AG08395 (cell line): ENCODE measurements at places on chromosomes 3 and 15.

DNA sequence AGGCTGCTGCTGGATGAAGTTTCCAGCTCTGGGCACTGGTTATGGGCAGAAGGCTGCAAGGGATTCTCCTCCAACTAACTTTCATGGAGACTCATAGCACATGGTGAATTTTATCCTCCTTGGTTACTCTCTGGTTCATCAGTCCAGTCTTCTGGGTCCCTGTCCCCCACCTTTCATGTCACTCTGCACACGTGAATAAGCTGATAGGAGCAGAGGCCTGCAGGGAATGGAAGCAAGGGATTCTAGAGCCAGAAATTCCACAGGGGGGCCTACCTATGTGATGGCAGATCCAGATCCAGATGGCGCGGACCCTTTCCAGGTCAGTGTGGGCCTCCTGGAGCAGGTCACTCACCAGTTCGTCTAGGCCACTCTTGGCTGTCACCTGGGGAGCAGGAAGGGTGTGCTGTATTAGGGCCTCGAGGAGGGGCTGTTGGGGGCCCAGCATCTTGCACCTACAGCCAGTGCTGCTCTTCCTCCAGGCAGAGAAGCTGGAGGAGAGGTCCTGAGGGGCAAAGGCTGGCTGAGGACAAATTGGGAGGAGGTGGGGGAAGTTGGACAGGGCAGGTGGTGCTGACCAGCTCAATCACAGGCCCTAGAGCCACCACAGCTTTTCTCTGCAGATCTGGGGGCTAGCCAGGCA is 30.2 kb downstream of the KY start:
- DNase-seq = no peak

- DNase-seq = no peak
These were observed 12.6 kb downstream of the KPNA1 start for GRCh38 chr3:122502139-122502538.

DNA sequence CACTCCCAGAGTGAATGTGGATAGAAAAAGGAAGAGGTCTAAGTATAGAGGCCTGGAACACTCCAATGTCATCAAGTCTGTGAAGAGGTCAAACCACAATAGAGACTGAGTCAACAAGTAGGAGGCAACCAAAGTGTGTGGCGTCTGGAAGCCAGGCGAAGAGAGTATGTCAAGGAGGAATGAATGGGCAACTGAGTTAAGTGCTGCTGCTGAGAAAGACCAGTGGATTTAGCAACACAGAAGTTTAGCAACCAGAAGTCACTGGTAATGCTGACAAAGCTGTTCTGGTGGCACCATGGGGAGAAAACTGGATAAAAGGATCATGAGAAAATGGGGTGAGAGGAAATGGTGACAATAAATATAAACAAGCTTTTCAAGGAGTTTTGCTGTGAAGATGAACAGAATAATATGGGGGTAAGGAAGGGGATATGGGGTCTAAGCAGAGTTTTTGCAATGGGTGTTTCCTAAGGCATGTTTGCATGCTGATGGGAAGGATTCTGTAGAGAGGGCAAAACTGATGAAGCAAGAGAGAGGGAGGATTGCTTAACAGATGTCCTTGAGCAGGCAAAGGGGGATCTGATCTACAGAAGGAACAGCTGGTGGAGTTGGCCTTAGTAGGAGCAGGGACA is 38.4 kb downstream of the PCOLCE2 start:
- peak; percentile 84 for DNase-seq

GRCh38 chr3:8579096-8579495 is 65.5 kb downstream of the SSUH2 start:
- DNase-seq = no peak

- DNase-seq = peak; percentile 67
These were observed 46.1 kb downstream of the BTD start for GRCh38 chr3:15647611-15648167.

- DNase-seq = peak; percentile 25
These were observed 227.6 kb downstream of the NECTIN3 start for GRCh38 chr3:111299192-111299615.

DNA sequence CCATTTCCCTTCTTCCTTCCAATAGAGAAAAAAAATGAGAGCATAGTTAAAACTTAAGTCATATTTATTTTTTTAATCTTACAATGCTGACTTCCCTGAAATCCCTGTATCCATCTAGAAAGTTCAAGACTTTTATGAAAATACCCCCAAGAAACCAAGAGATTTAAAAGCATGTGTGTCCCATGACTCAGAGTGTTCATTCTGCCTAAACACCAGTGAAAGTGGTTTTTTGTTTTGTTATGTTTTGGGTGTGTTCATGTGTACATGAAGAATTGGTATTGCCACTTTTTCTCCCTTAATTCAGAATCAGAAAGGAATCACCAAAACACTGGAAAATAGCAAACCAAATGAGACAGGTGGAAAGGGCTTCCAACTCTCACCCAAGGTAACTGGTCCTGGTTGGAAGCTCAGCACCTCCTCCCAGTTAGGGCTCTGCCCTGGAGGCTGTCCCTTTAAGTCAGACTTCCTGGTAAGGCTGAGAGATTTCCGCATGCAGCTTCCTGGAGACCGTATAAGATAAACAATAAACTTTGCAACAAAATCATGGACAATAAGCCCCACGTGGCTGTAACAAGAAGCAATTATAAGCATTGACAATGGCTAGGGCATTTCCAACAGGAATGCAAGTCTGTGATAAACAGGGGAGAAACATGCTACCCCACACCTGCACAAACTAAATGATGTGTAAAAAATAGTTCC is 121.9 kb upstream of the ARHGEF3 start:
- DNase-seq = peak; percentile 21

DNA sequence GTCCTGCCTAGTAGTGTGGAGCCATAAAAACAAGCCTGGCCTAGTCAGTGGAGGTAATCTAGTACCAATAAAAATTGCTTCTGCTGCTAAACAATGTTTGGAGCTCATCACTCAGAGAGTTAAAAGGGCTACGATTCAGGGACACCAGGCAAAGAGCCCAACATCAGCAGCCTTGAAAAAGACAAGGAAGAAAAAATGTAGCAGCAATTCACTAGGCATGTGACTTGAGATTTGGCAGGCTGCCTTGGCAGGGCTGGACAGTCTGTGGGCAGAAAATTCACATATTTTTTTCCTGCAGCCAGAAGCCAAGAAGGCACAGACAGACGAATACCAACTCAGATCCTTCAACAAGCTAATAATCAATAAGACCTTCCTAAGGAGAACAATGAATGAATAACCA is 47.2 kb downstream of the IGSF11 start:
- peak; percentile 18 for DNase-seq

GRCh38 chr15:75738014-75738646 is 25.5 kb upstream of the CSPG4 start:
- no peak for DNase-seq

DNA sequence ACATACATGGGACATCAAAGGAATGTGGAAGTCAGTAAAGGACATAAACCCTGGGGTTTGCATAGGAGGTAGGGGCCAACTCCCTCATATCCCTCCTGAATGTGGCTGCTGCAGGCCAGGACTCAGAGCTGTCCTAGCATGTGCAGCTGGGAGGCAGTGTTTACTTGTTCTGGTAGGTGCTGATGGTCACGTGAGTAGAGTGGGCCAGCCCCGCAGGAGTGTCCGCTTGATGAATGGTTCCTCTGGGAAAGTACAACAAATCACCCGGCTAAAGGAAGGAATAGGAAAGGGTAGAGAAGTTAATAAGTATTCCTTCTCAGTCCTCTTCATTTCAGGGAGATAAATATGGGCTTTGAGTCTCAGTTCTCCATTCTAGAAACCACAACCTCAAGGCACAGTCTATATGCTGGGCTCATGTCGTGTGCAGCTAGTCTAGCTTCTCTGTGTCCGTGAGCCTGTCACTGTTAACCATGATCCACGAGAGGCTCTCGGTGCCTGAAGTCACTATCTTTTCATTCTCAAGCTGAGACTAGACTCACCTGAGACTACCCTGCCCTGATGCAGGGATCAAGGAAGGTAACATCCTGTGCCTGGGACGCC is 17.9 kb downstream of the RIOX2 start:
- no peak for DNase-seq

- no peak for DNase-seq
These were observed 94.3 kb upstream of the SGO1 start for GRCh38 chr3:20280257-20280656.

DNA sequence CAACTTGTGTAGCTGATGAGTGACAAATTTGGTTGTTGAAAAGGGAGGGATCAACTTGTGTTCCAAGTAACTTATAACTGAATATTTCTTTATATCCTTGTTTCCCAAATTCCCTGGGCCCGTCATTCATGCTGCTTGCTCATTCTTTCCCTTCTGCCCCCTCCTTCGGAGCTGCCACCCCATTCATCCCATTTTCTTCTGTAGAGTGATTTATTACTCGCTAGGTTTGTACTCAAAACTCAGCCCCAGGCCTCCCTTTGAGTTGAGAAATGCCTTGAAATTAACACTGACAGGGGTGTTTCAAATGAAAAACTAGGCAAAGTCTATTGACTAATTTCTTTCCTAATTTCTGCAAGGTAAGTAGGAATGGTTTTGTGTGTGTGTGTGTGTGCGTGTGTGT is 277.4 kb upstream of the SLCO3A1 start:
- no peak for DNase-seq

GRCh38 chr3:154779571-154779970 is 300.5 kb upstream of the MME start:
- DNase-seq = peak; percentile 54

GRCh38 chr3:161049683-161050248 is 55.4 kb downstream of the B3GALNT1 start:
- no peak for DNase-seq

- no peak for DNase-seq
These were observed 45.0 kb downstream of the ACAN start for GRCh38 chr15:88848203-88848602.

DNA sequence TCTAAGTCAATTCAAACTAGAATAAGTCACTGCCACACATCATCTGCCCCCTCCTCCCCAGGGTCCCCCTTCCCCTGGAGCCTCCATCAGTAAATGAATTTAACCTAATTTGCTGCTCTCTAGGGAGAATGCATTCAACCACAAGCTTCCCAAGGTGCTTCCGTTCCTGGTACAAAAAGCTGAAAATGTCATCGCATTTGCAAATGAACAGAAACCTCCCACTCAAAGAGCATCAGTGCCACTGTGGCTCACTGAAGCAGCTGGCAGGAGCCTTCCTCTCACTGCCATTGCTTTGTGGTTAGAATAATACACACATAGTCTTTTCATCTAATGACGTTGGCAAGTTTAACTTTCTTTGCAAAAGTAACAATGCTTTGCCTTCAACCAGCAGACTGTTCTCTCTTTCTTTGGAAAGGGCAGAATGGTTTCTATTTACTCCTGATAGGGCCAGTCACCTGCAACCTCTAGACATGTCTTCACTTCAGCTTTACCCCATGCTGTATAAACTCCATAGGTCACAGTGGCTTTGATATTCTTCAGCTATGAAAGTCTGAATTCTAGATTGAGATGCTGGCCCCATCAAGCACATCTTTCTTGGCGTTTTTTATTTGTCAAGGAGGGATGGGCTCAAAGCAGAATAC is 238.1 kb downstream of the CPNE4 start:
- DNase-seq = no peak

- no peak for DNase-seq
These were observed 92.8 kb downstream of the FNDC3B start for GRCh38 chr3:172132159-172132586.

DNA sequence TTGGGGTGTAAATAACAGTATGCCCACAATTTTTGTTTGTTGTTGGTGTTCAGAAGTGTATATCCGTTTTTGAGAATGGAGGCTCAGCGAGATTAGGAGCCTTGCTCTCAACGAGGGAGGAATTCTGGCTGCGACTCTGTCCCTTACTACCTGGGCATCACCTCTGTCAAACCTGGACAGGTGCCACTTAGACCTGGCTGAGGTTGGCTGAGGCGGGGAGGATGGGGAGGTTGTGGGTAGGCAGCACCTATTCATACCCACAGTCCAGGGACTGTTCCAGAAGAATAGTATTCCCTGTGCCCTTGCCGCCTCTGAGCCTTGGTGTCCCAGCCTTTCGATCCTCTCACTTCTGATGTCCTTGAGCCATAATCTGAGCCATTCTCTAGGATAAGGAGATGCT is 99.9 kb downstream of the LINGO1 start:
- no peak for DNase-seq
